ENCODE measurements at places on chromosomes 4 and X.

- DNase-seq = no peak
These were observed 42.3 kb upstream of the HMX1 start for GRCh38 chr4:8913858-8914460.

DNA sequence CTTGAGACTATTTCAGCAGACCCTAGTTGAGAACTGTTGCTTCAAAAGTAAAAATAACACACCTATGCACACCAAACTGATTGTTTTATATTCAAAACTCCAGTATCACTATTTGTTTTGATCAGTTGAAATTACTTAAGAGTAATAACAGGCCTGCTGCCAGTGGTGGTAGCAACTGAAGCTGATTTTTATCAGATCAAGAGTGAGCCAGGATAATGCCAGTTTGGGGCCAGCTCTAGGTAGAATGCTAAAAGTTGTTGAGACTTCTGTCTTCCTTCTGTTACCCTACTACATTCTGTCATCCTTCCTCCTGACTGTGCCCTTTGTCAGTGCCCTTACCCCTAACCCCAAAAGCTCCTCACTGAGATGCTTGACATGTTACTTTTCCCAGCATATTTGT, 228.7 kb upstream of the SPRY1 start:
- DNase-seq = no peak

GRCh38 chr4:56435140-56435926, at the start of gene PPAT:
Gene PPAT (minus strand): TSS chr4:56435615. CDS start chr4:56435477, 138 bp downstream.
- DNase-seq = peak; percentile 97

GRCh38 chr4:65033899-65034298, 624.6 kb upstream of the TECRL start:
- no peak for DNase-seq

GRCh38 chrX:20445109-20445508, 178.4 kb upstream of the RPS6KA3 start:
- DNase-seq = no peak

GRCh38 chr4:22850055-22850454, 157.3 kb downstream of the GBA3 start:
- DNase-seq = no peak

DNA sequence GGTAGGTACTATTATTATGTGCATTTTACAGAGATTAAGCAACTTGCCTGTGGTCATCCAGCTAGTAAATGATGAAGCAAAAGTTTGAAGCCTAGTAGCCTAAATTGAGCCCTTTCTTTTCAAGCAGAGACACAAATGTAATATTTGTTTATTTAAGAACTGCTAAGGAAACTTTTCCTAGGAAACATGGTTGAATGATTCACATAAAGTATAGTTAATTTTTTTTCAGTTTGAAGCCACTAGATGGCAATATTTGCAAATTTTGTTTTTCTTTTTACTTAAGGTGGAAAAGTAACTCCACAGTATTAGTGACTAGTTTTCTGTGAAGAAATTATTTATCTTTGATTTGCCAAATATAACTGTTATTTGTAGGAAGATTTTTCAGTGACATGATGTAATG, 52.8 kb upstream of the ANKRD17 start:
- DNase-seq = no peak

- DNase-seq = no peak
These were observed 141.8 kb downstream of the CBR4 start for GRCh38 chr4:168868044-168868781.

DNA sequence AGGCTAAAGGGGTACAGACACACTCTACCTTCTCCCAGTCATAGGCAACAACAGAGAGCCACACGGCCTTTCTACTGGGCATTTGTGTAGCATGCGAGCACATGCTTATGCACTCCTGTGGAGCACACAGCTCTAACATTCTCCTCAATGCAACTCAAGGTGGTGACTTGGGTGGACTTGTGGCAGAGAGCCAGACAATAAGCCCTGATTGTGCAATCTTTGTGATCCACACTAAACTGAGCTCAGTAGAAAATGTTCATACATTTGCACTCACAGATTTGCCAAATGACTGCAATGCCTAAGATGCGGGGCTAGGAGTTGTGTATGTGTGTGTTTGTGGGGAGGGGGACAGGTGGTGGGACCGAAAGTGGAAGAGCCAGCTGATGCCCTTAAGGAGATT, 31.4 kb upstream of the SETD7 start:
- DNase-seq = no peak

GRCh38 chrX:119989905-119990555, 46.5 kb upstream of the NKAP start:
- DNase-seq = no peak

- DNase-seq = peak; percentile 58
These were observed 44.9 kb downstream of the ZBTB49 start for GRCh38 chr4:4334798-4335520.

GRCh38 chr4:128908735-128909134, 99.2 kb downstream of the JADE1 start:
- DNase-seq = no peak

GRCh38 chrX:44060221-44060620, 87.0 kb upstream of the NDP start:
- DNase-seq = no peak

- DNase-seq = no peak
These were observed 55.7 kb downstream of the MSX1 start for GRCh38 chr4:4914965-4915845.

- DNase-seq = no peak
These were observed 398.5 kb downstream of the GPM6A start for GRCh38 chr4:175413561-175413960.

GRCh38 chr4:41751449-41752061, 3.0 kb upstream of the PHOX2B start:
- DNase-seq = no peak

DNA sequence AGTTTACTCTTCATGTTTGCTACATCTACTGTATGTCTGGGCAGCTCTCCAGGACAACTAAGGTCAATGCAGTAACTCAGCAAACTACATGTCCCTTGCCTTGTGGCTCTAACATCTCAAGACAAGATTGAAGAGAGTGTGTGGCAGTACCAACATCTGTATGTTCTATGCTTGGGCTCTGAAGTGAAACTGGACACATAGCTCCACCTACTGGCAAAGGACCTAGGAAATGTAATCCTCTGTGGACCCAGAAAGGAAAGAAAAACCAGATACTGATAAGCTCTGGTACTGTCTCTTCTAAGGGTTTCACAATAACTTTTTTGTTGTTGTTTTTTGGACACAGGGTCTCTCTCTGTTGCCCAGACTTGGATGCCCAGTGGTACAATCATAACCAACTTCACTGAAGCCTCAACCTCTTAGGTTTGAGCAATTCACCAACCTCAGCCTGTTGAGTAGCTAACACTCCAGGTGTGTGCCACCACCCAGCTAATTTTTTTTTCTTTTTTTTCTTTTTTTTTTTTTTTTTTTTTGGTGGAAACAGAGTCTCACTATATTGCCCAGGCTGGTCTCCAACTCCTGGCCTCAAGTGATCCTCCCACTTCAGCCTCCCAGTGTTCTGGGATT, 64.1 kb downstream of the QDPR start:
- peak; percentile 13 for DNase-seq

DNA sequence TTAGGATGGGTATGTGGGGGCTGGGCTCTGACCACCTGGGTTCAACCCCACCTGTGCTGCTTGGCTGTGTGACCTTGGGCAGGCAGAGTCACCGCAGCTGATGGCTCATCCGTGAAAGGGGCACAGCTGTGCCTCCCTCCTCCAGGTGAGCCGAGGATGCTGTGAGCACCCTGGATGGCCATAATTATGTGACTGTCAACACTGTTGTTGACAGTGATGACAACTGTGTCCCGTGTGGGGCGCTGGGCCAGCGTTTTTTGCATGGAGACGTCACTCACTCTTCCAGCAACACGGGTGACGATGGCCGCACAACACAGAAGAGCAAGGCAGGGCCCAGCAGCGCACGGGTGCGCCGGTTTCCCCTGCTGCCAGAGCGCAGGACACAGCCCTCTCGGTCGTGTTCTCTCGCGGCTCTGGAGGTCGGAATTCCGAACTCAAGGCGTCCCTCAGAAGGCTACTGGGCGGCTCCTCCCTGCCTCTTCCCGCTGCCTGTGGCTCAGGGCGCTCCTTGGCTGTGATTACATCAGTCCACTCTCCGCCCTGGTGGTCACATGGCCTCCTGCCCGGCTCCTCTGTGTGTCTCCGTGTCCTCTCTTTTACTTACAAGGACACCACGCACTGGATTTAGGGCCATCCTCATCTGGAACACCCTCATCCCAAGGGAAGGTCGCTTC, 1.3 kb downstream of the SH3TC1 start:
- no peak for DNase-seq

DNA sequence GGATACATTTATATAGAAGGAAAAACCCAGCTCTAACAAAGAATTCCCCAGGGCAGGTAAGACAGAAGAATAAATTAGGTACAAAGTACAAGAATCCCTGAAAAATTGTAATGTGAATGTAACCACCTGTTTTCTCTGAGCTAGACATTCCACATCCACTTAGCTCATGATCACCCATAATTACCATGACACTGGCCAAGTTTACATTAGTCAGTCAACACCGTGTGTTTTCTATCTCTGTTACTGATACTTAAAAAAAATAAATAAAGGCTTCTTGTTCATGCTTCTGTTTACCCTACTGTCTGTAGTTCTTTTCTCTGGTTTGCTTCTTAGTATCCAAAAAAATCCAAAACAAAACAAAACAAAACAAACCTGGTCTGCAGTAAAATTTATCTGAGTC, 66.0 kb downstream of the CBLL2 start:
- DNase-seq = no peak

DNA sequence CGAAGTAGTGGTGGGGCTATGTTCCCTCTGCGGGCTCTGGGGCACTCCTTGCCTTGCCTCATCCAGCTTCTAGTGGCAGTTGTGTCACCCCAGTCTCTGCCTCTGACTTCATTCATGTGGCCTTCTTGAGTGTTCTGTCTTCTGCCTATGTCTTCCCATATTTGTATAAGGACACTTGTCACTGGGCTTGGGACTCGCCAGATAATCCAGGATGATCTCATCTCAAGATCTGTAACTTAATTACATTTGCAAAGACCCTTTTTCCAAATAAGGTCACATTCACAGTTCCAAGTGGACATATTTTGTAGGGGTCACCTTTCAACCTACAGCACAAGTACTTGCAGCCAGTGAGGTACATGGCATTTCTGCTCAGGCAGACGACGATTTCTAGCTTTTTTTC, 30.3 kb upstream of the CLDN24 start:
- no peak for DNase-seq

- DNase-seq = no peak
These were observed 67.5 kb downstream of the NEUROG2 start for GRCh38 chr4:112448306-112449132.

GRCh38 chrX:119756926-119757635, 1.3 kb upstream of the SOWAHD start:
- DNase-seq = no peak

DNA sequence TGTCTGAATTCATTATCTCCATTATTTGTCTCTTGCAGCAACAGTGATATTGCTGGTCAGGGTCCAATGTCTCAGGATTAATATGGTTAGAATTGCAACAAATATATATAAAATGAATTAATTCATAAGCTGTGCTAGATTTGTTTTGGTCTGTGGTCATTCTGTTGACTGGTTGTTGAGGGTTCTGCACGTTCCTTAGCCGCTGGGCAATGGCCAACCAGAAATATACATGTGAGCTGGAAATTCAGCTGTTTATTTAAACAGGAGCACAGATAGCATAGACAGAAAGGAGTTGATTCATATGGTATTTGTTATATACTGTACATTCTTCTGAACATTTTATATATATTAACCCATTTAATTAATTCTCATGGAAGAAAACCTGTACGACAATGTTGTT, 100.8 kb downstream of the RPA4 start:
- no peak for DNase-seq

DNA sequence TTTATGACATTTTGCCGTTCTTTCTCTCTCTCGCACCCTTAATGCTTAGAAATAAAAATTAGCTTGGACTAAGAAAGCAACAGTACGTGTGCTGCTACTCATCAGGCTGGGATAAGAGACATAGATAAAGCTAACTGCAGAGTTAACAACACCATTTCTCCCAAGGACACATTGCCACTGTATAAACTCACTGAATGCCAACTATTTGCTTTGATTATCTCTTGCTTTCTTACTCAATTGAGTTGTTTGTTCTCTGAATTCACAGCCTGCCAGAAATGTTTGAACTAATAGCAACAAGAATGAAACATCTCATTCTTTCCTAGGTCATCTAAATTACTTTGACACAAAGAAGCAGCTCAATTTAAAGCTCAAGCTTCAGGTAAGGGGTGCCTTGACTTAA, 34.6 kb downstream of the F8 start:
- DNase-seq = no peak

DNA sequence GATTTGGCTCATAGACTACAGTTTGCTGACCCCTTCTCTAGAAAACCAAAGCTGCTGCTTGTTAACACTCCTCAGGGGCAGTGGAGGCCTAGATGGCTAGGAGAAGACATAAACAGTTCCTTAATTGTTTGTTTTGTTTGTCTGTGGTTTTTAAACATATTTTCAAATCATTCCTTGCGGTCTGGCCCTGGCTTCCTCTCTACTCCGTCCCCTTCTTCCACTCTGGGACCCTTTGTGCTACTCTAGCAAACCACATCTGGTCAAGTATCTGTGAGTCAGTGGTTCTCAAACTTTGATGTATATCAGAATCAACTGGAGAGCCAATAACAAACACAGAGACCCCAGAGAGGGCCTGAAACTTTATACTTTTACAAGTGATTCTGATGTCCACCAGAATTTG, 36.1 kb downstream of the FRMPD4 start:
- DNase-seq = no peak

- DNase-seq = no peak
These were observed 333.5 kb downstream of the BMPR1B start for GRCh38 chr4:95091272-95091671.

Measured in stimulated activated CD8-positive, alpha-beta memory T cell treated with anti-CD3 and anti-CD28 coated beads, Interleukin-4, amount 100 ng/mL, for 1 hour (primary cell).